COR-L47 (cell line): ENCODE measurements at places on chromosomes 2 and 18.
A peak's percentile ranks its signal among the peaks of the same experiment; 100 is the strongest.

DNA sequence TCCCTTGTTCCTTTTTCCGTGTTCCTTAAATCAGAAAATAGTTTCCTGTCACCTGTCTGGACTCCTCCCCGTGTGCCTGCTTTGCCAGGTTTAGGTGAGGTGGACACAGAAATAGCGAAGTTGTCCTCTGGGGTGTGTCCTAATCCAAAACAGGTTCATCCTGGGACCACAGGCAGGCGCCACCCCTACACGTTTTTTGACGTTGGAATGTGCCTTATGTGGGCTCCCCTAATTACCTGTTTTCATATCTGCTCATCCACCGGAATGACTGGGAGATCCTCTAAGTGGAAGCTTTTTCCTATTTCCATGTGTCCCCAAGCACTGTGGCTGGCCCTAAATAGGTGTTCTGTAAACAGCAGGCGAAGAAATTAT is 49.0 kb upstream of the PAIP2B start:
- no peak for DNase-seq

GRCh38 chr2:200614249-200614648 is 28.4 kb downstream of the AOX1 start:
- no peak for DNase-seq

DNA sequence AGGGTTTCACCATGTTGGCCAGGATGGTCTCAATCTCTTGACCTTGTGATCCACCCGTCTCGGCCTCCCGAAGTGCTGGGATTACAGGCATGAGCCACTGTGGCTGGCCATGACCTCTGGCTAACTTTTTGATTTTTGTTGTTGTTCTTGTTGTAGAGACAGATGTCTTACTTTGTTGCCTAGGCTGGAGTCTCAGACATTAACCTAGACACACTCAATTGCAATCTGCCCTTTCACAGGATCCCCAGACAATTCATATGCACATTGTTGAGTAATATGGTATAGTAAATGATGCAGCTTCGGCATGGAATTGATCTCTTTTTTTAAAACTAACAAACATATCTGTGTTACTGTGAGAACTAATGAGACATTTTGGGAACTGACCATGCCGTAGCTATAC is 130.5 kb upstream of the CCDC195 start:
- DNase-seq, result no peak

DNA sequence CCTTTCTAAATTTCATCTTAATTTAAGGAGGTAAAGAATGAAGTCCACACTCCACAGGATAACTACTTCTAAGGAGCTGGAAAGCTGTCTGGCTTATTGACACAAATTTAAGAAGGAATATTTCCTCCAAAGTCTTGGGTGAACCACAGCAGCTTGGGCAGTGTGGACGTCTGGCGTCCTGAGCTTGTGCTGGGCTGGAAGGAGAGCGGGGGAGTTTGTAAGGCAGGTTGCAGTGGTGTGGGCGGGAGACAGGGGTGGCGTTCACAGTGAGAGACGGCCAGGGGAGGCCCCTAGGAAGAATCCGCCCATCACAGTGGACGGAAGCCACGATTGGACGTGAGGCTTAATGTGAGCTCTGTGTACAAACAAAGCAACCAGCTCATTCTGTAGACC is 25.7 kb downstream of the ADI1 start:
- peak; percentile 14 for DNase-seq

DNA sequence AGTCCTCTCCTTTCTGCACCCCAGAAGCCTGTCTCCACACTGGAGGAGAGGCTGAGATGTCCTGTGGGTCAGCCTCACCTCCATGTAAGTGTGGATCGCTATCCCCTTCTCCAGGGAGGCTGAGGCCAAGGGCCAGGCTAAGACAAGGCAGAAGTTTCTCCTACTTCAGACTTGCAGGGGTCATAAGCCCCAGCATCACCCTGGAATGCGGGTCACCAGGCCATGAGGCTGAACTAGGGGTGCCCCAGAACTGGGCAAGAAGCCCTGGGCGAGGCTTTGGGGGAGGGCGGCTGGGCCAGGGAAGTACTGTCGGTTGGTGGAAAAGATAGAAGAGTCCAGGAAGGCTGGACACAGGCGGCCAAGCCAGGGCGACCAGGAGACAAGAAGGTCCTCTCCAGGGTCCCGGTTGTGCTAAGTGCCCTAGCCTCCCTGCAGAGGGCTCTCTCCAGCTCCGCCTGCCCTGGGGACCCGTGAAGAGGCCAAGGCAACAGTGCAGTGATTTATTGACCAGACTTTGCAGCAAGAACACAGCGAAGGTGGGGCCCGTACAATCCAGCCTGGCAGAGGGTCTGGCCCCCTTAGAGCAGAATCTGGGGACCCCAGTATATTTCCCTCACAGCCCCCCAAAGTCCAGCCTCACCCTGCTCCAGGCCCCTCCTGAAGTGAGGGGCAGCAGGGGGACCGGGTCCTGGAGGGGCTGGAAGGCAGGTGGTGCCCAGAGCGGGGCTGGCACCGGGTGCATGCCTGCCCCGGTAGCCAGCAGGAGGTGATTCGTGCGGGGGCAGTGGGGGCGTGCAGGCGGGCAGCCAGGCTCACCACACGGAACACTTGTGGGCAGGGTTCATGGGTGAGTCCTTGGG is 8.1 kb downstream of the ECEL1 start:
- no peak for DNase-seq

GRCh38 chr2:209340522-209340921 is 83.3 kb upstream of the MAP2 start:
- DNase-seq, result no peak
